ENCODE measurements at places on chromosomes 2 and 18.
A peak's percentile ranks its signal among the peaks of the same experiment; 100 is the strongest.

DNA sequence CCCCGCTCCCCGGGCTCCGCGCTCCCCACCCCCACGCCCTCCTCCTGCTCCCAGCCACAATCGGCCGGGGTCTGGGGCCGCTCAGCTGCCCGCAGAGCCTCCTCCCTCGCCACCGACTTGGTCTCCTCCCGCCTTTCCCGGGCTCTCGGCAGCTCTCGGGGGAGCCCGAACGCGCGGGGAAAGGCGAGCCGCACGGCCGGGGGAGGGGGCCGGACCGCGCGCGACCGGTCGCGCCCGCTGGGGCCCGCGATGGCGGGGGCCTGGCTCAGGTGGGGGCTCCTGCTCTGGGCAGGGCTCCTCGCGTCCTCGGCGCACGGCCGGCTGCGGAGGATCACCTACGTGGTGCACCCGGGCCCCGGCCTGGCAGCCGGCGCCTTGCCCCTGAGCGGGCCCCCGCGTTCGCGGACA, 327 bp downstream of the LTBP1 start:
- DNase-seq = no peak

GRCh38 chr2:19786408-19787058, 115.2 kb downstream of the TTC32 start:
- no peak for DNase-seq

DNA sequence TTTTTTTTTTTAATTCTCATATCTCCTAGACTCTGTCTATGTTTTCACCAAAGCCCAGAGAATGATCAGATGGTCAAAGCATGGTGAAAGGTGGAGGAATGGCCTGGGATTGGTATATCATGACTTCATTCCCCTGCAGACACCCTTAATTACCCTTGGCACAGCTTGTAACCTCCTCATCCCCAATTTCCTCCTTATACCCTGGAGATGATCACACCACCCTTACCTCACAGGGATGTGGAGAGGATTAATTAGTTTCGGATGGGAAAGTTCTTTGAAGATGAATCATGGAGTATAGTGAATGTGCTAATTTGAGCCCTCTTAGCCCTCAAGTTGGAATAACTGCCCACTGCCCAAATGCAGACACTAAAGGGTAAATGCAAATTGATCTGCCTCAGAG, 138.0 kb upstream of the LYPD6 start:
- no peak for DNase-seq

DNA sequence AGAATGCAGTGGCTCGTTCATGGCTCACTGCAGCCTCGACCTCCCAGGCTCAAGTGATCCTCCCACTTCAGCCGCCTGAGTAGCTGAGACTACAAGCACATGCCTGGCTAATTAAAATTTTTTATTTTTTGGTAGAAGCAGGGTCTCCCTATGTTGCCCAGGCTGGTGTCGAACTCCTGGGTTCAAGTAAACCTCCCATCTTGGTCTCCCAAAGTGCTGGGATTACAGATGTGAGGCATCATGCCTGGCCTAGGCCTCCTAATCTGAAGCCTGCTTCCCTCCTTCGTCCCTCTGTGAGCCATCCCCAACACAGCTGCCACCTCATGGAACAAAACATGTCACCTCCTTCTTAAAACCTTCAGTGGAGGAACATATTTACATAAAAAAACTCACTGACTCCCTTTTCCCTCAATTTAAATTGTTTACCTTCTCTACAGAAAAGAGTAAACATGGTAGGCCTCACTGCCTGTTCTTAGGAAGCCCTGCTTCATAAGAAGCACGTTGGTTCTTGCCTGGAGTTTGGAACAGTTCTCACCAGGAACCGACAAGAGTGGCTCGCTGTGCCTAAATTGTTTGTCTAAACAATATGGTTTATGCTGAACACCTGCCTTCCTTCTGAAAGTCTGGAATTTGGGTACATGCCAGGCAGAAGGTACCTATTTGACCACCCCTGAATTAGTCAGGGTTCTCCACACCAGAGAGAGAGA, 12.1 kb upstream of the RHOB start:
- no peak for DNase-seq

DNA sequence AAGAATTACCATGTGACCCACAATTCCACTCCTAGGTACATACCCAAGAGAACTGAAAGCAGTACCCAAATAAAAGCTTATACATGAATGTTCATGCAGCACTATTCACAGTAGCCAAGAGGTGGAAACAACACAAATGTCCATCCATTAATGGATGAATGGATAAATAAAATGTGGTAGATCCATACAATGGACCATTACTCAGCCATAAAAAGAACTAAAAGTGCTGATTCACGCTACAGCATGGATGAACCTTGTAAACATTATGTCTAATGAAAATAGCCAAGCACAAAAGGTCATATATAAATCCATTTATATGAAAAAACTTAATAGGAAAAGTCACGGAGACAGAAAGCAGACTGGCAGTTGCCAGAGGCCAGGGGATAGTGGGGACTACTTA, 23.6 kb upstream of the ZFP36L2 start:
- DNase-seq = no peak

- DNase-seq = no peak
These were observed 23.3 kb upstream of the FOSL2 start for GRCh38 chr2:28369358-28369757.

DNA sequence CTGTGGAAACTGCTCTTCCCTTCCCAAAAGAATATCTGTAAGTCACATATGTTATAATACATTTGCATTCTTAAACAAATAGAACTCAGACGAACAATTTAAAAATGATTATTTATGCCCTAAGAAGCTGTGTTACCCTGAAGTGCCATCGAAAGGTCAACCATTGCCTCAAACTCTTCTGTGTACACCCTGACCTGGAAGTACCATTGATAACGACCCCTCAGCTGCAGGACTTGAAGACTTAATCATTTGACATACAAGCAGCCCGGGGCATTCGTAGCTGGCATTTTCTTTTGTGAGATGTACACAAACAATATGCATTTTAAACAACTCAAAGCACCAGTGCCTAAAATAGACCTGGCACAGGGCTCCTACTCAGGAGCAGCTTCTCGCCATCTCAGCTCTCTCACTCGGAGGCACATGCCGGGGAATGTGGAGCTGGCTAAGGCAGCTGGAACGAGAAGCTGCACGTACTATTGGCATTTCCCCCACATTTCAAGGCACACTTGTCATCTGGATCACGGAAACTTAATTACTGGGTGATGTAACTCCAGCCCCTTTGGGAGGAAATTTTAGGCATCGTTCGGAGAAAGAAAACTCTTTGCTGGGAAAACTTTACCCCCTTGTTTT, 170.0 kb upstream of the GALNT5 start:
- no peak for DNase-seq

DNA sequence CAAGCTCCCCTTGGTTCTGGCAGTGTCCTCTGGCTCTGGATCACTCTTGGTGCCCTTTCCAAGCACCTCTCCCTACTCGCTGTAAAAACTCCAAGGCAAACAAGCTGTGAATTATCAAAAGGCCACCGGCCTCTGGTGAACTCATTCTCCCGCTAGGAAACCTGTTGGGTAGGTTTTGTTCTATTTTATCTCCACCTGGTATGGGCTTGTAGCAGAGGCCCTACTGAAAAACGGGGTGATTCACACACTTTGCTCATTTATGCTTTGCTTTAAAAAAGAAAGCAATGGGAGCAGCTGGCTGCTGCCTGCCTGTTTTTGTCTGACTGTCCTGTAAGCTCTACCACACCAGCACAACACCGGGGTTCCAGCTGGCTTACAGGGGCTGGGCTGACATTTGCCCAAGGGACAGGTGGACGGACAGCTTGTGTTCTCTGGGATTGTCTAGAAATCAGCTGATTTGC, 56.8 kb downstream of the SH3BP4 start:
- DNase-seq = no peak

- no peak for DNase-seq
These were observed 148.5 kb downstream of the SPP2 start for GRCh38 chr2:234198976-234199375.

DNA sequence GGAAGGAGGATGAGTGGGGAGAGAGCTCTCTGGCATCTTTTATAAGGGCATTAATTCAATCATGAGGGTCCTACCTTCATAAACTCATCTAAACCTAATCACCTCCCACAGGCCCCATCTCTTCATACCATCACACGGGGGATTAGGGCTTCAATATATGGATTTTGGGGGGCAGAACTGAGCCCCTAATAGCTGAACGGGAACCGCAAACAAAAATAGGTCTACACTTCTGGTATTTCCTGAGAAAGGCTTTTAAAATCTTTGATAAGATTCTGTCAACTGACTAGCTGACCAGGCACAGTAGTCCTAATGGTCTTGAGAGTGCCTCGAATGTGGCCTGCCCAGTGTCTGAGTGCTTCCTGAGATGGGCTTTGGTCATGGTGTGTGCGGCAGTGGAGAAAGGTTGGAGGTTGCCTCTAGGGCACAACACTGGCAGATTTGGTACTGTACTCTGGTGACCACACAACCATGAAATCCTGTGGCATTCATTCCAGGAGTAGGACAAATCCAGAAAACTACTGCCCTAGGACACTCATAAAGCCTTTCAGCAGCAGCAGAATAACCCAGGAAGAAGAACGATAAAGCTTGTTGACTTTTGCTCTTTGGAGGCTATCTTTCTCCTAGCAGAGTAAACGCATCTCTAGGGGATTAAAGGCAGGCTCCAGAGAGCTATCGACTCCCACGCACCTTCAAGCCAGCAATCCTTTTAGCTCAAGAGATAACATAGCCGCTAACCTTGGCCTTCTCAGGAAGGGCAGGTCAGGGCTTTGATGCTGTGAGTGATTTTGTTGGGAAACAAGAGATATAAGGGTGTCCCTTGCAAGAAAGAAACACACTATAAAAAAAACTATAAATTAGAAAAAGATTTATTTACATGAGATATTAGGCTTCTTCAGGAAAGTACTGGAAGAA, 12.3 kb upstream of the APOB start:
- no peak for DNase-seq

DNA sequence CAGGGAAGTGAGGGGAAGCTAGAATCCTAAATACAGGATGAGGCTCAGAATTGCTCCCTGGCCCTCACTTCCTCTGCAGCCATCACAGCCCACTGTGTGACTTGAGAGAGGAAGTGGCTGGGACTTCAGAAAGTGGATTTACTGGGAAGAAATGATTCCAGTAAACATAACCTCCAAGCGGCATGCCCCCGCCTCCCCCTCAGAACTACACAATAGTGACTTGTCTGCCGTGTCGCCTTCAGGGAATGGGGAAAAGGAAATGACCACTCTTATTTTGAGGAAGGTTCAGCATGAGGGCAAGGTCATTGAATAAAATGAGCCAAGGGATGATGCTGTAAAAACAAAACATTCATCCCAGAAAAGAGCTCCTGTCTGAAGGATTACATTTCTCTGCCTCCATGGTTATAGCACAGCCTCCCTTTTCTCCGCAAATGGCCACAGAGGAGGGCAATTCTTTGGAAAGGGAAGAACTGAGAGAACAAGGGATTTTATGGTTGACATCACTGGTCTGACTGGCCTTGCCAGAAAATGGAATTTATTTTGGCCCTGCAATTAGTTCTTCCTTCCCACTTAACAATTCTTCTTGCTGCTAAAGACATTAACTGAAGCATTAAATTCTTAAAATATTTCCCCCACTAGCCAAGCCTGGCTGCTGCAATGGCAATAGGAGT, 78.9 kb upstream of the DAPL1 start:
- DNase-seq = no peak

- DNase-seq = no peak
These were observed 3.9 kb downstream of the WIPF1 start for GRCh38 chr2:174593574-174594203.

DNA sequence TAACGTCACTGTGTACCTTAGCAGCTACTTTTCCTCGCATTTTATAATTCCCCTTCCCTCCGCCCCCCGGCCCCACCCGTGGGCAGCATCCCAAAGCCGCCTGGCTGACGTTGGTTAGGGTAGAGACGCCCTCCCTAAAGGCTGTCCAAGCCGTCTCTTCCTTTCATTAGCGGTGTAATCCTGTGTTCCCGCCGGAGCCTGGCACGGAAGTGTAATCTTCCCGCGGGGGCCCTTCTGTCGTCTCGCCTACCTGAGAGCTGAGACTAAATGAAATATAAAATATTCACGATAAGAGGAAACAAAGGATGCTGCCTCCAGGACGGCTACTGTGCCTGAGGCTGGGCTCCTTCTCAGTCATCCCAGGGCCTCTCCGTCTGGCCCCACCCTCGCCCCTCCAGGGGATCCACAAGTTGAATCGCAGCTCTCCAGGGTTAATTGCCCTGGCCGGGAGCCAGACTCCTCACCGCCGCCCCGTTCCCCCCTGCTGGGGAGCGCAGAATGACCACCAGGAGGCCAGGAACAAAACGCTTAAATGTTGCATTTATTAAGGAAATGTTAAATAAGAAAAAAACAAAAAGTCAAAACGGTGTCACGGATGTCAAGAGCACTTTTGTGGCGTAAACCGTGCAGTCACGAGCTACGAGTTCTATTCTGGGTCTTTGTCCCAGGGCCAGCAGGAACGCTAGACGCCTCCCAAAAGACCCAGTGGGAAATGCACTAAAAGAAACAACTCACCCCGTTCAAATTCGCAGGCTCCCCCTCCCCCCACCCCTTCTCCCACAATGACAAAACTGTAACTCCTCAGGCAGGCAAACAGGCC, 1.5 kb downstream of the RPRM start:
- DNase-seq = no peak

DNA sequence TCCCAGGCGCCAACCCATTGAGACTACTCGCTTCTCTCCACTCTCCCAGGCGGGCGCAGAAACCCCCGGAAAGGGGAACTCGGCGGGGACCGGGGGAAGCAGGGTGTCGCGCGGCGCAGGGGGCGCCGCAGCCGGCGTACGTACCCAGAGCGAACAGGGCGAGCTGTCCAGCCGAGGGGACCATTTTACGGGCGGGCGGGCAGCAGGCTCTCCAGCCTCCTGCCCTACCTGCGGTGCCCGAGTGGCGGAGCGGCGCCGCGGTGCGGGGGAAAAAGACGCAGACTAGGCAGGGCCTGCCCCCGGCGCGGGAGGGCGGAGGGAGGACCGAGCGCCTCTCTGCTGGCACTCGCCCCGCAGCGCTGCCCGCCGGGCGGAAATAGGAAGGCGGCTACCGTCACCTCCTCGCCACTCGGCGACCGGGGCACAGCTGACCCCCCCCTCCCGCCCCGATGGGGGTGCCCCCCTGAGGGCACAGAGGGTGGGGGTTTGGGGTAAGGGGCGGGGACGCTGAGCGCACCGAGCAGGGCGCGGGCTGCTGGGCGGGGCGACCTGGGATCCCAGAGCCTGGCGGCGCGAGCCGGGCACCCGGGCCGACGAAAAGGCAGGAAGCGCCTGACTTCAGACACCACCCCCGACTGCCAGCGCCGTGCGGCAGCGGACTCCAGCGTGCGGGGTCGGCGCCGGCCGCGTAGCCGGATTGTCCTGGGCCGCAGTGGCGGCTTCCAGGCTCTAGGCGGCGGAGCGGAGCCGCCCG, at the start of gene TGFA:
TGFA (minus strand) TSS at position 243 of the 754 bp plus-strand sequence; CDS start at position 184, 59 bp downstream.
- DNase-seq = peak; percentile 46

All from DMS 273 treated with DMSO at 0.1 percent for 48 hours (cell line).